Activated CD4-positive, alpha-beta T cell treated with anti-CD3 and anti-CD28 coated beads, Interleukin-2, amount 50 U/mL, for 48 hours (primary cell): ENCODE measurements at places on chromosomes 11 and 22.

DNA sequence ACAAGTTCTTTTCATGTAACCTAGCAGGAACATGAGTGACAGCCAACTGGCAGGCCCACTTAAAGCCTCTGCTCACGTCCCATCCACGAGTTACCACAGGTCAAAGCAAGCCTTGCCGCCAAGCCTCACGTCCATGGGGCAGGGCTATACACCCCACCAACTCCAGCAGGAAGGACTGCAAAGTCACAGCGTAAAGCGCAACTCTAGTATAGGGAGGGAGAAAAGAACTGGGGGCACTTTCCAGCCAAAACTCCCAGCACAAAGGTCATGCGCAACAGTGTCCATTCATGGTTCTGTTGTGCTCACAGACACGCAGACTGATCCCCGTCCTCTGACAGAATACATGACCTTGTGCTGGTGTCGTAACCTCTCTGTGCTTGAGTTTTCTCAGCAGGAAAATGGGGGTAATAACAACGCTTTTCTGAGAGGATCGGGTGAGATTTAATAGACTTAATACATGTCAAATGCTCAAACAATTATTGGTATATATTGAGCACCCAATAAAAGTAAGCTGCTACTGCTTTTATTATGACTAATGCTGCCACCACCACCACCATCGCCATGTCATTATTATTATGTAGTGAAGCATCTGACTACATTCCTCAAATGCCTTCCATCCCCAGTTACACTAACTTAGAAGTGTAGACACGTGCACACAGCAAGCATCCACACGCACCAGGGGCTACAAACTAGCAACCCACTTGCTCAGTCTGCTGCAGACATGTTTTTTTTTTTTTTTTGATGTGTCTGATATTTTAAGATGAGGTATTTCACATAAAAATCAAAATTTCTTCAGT is 104.4 kb upstream of the PARVA start:
- no peak for DNase-seq

- no peak for DNase-seq
Observed at GRCh38 chr11:14636119-14636518, 7.5 kb upstream of the PDE3B start.

DNA sequence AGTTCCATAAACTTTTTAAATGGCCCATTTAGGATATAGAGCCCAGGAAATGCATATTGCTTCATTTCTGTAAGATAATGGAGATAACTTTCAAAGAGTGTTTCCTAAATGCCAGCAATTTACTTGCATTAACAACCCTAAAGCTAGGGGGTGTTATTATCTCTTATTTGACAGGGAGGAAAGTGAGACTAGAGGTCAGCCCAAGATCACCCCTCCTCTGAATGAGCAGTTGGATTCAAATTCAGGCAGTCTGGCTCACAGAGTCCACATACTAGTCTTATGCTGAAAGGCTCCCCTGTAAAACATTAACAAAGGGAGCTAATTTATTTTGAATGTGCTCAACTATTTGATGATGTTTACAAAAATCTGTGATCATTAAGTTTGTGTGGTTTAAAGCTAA is 49.9 kb upstream of the TRIM77 start:
- DNase-seq = no peak

DNA sequence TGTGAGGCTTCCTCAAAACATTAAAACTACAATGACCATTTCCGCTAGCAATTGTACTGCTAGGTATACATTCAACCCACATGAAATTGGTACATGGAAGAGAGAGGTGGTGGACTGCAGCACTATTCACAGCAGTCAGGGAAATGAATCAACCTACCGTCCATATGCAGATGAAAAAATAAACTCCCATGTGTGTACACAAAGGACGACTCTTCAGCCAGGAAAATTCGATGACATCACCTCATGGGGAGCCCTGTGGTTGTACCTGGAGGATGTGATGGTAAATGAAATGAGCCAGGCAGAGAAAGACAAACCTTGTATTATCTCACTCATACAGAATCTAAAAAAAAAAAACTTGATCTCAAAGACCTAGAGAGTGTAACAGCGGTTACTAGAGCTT is 23.3 kb downstream of the RFPL3 start:
- no peak for DNase-seq

GRCh38 chr11:61589961-61590360 is 9.1 kb upstream of the SYT7 start:
- no peak for DNase-seq

DNA sequence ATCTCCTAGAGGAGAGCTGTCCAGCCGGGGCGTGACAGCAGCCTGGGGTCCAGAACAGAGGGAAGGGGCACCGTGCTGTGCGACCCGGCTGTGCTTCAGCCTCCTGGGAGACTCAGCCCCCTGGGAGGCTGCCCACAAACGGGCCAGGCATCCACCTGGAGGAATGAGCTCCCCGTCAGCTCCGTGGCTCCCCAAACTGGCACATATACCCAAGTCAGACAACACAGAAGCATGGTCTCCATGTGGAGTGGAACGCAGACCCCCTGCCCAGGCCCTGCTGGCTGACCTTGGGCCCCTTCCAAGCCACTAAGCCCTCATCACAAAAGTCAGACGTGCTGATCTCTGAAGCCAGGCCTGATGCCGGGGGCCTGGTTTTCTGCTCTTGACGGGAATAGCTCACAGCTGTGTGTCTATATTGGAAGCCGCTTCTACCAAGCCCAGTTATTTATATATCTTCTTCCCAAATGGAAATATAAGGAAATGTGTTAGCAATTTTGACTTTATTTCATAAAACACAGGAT is 91.7 kb downstream of the BRD1 start:
- no peak for DNase-seq

DNA sequence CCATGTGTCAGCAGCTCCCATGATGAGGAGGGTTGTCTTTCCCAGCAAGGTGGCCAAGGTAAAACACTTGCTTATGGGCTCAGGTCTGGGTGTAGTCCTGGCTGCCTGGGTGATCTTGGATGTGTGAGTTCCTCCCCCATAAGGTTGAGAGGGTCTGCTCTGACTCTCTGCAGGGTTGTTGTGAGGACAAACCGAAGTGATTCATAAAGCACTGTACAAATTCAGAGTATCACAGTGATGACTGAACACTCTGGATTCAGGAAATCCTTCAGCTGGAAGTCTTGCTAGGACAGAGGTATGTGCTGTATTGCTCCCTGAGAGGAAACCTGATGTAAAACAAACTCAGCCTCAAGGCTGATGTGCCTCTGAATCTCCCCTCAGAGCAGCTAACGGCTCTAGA is 220.9 kb upstream of the PITPNB start:
- no peak for DNase-seq

DNA sequence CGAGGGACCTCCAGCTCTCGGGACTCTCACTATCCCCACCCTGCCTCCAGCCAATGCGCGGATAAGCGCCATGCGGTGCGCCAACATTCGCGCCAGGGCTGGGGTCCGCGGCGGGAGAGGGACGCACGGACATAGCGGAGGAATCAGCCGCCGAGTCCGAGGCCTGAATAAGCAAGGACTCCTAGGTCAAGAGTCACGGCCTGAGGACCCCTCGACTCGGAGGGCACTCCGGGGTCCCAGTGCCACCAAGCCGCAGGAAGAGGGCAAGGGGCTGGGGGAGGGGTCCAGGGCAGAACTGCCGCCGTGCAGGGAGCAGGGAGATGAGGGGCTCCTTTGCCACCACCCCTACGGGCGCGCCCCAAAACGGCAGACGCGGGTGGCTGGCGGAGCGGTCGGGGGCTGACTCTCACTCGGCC is 552 bp downstream of the DSCAML1 start:
- DNase-seq = no peak

- DNase-seq = no peak
Observed at GRCh38 chr11:72491001-72491400, 56.7 kb upstream of the CLPB start.

- DNase-seq = no peak
Observed at GRCh38 chr11:113077379-113077778, 116.2 kb downstream of the NCAM1 start.

GRCh38 chr11:60252213-60253108 is 9.5 kb upstream of the MS4A4E start:
- no peak for DNase-seq
